ENCODE measurements at places on chromosomes 4 and X.

- peak; percentile 33 for DNase-seq
Observed at GRCh38 chrX:103157496-103158316, 57.2 kb upstream of the BEX4 start.

- DNase-seq = peak; percentile 90
Observed at GRCh38 chr4:159401791-159402380, 299.0 kb downstream of the RAPGEF2 start.

GRCh38 chr4:90183254-90183653 lies 56.1 kb downstream of the CCSER1 start:
- DNase-seq = no peak

DNA sequence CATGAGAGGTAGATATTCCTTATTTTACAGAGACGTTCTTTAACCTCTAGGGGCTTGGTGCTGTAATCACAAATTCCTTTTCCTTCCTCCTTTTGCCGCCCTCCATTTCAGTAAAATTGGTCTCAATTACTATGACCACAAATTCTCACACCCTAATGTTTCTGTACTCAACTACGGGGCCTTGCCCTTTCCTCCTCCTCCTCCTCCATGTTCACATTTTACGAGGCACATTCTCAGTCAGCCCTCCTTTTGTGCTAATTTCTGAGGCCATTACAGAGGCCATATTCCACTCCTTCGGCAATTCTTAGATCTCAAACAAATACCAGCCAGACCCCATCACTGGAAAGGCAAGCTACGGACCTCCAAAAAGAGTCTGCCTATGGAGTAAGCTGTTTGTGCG lies 92.1 kb downstream of the SH3KBP1 start:
- no peak for DNase-seq

- no peak for DNase-seq
Observed at GRCh38 chr4:131613086-131613823, 1535.8 kb upstream of the PCDH10 start.

All from epithelial cell of esophagus (primary cell).